ENCODE measurements at places on chromosomes 13 and 19.

DNA sequence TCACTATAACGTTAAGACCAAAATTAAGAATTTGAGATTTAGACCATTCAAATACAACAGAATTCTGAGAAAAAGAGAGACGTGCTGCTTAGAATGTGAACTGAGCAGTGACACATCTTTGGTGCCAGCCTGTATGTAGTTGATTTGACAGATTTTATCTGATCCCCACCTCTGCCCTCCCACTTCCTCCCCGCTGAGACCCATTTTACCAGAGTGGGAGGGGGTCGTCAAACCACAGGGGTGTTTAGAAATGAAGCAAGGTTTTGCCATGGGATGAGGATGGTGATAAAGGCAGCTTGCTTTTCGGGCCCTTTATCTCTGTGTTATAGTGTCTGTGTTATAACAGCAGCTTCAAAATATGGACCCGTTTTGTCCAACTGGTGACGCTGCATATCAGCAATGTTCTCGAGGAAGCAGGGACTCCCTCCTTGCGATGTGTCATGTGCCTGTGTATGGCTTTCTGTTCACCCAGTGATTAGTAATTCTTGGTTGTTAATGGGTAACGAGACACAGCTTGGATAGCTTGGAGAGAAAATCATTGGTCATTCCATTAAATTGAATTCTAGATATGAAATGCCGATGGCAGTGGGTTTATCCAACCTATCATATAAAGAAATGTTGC is 125.0 kb downstream of the HS6ST3 start:
- DNase-seq, result no peak

DNA sequence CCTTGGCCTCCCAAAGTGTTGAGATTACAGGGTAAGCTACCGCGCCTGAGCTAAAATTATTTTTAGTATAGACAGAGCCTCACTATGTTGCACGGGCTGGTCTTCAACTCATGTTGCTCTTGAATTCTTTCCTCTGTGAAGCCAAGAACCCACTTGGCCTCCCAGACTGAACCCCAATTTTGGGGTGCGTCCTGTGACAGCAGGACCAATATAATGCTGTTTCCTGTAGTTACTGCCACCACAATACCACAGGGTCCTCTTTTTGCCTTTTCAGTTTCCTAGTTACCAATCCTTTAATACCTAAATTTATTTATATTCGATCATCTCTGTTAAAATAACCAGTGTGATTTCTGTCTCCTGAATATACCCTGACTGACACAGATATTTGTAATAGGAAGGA is 32.9 kb downstream of the TSKS start:
- no peak for DNase-seq

DNA sequence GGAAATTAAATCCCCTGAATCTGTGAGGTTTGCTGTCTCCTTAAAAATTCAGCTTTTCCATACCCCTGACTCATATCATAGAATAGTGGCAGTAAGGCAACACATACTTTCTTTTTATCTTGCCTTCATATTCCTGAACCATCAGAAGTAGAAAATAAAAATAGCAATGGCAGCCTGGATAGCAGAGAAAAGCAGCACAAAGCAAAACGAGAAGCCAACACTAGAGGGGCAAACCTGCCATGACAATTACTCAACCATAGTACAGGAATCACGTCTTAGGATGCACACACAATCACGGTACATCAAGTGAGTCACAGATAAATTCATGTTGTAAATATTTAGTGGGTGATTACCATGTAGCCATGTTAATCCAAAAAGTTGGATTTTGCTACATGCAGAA is 343.0 kb downstream of the ITGBL1 start:
- no peak for DNase-seq

- DNase-seq, result no peak
Measured at GRCh38 chr13:81664872-81665271, 1323.9 kb upstream of the SPRY2 start.

DNA sequence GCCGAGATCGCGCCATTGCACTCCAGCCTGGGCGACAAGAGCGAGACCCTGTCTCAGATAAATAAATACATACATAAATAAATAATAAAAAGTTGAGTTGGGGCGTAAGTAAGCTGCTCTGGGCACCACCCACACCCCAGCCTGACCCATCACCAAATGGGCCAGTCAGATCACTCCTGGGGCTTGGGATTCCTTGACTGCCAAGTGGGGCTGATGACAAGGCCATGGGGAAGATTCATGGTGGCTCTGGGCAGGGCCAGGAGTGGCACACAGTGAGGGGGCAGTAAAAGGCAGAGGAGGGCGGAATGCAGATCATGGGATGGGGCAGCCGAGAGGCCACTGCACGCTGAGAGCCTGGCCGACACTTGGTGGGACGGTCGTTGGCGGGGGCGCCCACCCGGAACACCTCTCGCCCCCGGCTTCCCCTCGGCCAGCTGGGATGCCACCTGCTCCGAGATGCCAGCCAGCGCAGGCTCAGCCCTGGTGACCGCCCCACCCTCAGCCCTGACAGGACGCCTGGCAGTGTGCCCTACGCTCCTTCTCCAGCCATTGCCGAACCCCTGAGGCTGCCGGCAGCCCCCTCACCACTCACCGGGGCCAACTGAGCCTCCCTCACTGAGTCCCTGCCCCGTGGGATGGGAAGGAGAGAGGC is 10.9 kb downstream of the ZNF653 start:
- DNase-seq, result no peak

DNA sequence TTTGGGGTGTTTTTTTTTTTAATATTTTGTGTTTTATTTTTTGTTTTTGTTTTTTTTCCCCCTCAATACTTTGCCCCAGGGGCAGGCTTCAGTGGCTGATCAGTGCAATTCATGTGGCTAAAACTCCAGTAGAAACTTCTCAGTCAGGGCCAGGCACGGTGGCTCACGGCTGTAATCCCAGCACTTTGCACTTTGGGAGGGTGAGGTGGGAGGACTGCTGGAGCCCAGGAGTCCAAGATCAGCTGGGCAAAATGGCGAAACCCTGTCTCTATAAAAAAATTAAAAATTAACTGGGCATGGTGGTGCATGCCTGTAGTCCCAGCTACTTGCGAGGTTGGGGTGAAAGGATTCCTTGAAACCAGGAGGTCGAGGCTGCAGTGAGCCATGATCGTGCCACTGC is 17.4 kb upstream of the ATP8A2 start:
- DNase-seq, result no peak

GRCh38 chr13:64083396-64083795 is 2667.7 kb upstream of the PCDH20 start:
- no peak for DNase-seq

- DNase-seq, result no peak
Measured at GRCh38 chr13:32616883-32617511, 30.7 kb downstream of the PDS5B start.

DNA sequence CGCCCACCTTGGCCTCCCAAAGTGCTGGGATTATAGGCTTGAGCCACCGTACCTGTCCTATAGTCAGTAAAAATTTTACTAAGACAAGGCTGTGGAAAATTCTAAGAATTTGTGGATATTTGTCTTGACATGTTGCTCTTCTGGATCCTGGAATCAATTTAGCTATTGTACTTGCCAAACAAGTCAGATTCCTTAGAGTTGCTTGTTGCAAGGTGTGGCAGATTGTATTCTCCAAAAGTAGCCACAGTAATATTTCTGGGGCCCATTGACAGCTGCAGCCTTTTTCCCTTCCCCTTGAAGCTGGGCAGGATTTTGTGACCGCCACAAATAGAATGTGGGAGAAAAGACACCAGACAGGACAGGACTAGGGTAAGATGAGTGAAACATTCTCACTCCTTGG is 98.8 kb upstream of the TMTC4 start:
- no peak for DNase-seq

All from activated CD4-positive, alpha-beta T cell treated with anti-CD3 and anti-CD28 coated beads, Interleukin-2, amount 50 U/mL, for 24 hours (primary cell).